ENCODE measurements at places on chromosomes 12 and 14.

- no peak for DNase-seq
Observed at GRCh38 chr12:9642606-9643265, 26.8 kb upstream of the CLEC2D start.

- DNase-seq = no peak
Observed at GRCh38 chr12:13023811-13024530, 20.2 kb upstream of the FAM234B start.

- no peak for DNase-seq
Observed at GRCh38 chr14:99821519-99822508, 28.6 kb downstream of the EML1 start.

DNA sequence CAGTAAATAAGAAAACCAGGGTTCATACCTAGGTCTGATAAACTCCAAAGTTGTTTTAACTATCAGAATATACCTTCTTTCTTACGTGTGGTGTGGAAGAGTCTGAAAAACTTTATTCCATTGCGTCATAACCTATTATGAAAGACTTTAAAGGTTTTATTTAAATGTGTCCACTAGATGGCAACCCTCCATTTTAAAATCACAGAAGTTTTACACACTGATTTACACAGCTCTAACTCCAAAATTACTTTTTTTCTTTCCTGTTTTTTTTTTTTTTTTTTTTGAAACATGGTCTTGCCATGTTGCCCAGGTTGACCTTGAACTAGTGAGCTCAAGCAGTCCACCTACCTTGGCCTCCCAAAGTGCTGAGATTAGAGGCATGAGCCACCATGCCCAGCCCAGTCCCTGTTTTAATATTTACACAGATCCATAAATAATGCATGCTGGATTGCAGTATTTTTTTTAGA is 17.3 kb upstream of the TMPRSS12 start:
- no peak for DNase-seq

DNA sequence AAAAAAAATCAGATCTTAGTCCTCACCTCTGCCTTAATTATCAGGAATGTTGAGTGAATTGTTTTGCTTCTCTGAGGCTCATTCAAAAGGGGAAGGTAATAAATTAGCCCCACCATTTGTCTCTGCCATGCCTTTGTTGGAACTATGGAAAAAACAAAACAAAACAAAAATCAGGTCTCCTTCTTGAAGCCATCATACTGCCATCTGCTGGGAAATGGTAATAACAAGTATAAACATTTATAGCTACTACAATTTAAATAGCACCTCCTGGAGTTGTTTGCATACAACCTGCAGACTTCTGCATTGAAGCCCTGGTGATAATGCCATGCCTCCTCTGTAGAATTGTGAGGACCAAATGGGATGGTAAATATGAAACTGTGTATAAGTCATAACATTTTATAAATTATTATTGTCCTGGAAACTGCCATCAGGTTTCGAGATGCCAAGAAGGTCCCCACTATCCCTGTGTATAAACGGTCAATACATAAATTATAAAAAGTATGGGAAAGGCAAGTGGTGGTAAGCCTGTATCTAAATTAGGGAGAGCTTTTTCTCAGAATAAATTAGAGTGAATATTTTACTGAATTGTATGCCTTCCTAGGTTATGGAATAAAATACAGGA is 87.2 kb upstream of the FGD4 start:
- no peak for DNase-seq

- no peak for DNase-seq
Observed at GRCh38 chr12:12718381-12718759, 1.2 kb downstream of the CDKN1B start.

DNA sequence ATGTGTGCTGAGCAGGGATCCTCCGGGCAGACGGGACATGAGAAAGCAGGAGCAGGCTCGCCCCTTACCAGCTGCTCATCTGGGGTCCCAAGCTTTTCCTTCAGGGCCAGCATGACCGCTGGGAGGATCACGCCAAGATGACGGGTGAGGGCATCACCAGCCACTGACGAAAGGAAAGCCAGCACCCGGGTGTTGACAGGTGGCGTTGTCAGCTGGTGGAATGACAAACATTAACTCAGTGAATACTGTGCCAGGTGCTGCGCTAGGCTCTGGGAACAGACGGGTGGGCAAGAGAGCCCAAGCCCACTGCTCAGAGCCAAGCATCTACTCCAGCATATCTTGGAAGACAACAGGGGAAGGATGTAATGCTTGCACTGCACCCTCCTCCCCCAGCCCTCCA is 21.3 kb upstream of the RAB35 start:
- no peak for DNase-seq

GRCh38 chr12:56158926-56159461 is 835 bp downstream of the MYL6 start:
- no peak for DNase-seq

GRCh38 chr12:117552971-117553370 is 191.5 kb upstream of the NOS1 start:
- DNase-seq = no peak
